ENCODE measurements at places on chromosomes 6 and 20.

- no peak for DNase-seq
Measured at GRCh38 chr6:32973144-32974015, 5.0 kb downstream of the BRD2 start.

DNA sequence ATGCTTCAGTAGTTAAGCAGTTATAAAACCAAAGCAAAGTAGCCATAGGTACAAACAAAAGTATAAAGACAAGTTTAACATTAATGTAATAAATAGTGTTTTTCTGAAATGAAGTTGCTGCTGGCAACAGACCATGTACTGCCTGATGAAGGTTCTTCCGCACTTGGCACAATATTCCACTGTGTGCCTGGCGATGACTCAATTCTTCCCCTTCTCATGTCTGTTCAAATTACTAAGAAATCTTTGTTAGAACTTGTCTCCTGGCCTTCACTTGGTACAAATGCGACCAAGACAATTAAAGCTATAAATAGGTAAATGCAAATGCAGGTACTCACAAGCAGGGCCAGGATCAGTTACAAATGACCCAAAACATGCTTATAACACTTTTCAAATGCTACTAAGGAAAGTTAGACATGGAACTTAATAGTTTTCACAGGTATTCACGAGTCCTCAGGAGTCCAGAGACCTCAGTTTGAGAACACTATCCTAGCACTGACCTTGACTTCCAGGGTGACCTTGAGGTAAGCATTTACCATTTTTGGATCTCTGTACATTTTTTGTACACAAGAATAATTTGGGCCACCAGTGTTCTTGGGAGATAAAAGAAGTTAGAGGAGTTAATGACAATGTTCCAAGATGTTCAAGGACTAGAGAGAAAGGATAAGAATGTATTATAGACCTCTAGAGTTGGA is 8.1 kb upstream of the DDR1 start:
- no peak for DNase-seq

DNA sequence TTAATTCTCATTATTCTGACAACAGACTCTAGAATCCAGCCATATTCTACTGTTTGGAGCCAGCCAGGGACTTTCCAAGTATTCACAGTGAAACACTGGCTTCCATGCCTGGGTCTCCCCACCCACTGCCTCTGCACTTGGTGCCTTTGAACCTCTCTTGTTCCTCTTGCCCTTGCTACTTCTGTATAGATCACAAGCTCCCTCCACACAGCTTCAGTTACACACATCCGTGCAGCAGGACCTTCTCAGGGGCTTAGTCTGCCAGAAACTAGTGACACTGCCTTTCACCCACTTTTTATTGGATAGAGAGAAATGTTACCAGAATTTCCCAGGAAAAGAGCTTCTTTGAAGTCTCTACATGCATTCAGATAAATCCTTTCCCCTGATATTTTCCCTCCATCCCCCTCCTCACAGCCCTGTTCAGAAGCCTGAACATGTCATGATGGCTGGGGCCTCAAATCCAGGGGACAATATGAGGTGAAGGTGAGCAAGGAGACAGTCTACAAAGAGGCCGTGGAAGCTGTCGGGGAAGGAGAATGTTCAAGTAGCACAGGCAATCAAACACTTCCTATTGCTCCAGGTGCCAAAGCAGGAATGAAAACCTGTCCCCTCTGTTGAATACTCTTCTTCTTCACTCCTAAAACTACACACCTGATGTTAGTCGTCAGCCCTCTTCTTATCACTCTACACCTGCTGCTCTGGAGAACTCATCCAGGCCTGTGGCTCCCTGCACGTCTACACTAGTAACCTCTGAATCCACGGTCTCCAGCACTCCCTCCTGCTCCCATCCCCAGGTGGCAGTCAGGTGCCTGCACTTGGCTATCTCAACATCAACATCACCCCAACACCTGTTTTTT is 20.2 kb upstream of the HLA-DOA start:
- DNase-seq = no peak

DNA sequence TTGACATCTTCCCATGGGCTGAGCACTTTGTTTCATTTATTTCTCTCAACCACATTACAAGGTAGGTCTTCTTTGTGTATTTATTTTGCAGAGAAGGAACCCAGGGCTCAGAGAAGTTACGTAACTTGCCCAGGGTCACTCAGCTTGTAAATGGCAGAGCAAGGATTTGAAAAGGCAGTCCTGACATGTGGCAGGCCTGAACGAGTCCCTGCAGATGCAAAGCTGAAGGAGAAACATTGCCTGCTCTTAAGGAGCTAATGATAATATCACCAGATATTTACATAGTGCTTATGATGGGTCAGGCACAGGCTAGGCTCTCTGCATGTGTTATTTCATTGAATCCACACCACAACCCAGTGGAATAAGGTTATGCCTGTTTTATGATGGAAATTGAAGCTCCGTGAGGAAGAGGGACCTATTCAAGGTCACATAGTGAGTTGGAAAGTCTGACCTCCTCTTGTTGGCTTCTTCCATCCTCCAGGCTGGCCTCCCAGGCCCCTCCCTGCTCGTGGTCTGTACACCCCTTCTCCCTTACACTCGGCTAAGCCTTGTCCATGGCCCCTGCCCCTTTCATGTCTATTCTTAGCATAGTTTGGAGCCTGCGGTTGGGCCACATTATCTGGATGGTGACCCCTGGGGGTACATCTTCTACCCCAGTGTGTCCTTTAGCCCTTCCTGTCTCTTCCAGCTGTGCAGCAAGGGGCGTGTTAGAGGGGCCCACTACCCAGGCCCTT is 12.5 kb downstream of the MYH7B start:
- no peak for DNase-seq

- DNase-seq = no peak
Measured at GRCh38 chr20:32195581-32195980, 12.0 kb downstream of the PLAGL2 start.

DNA sequence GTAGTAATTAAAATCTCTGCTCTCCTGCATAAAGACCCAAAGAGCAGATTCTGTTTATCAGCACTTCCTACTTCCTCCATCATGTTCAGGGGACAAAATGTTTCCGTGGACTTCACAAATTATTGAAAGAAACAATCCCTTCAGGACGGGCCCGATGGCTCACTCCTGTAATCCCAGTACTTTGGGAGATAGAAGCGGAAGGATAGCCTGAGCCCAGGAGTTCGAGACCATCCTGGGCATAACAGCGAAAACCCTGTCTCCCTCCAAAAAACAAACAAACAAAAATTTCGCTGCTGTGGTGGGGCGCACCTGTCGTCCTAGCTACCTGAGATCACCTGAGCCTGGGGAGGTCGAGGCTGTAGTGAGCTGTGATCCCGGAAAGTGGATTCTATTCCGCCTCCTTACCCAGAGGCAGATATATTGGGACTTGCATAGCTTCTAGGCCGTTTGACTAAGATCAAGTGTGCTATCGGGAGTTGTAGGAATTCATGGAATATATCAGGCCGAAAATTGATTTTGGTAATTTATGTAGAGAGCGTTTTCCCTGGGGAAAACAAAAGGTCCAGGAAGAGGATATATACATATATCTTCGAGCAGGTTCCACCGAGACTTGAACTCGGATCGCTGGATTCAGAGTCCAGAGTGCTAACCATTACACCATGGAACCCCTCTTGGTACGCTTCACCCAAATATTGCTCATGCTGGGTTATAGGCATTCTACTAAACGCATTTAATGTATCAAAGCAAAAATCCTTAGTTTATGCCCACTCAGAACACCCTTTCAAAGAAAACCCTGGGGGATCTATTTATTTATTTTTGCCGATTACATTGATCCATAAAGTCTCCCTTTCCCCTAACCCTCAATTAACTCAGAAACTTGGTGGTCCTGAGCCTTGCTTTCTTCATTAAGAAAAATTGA is 74.5 kb upstream of the ZNF184 start:
- no peak for DNase-seq

All from amygdala (tissue), 56 donors.